CD8-positive, alpha-beta memory T cell (primary cell): ENCODE measurements at places on chromosomes 7 and 10.
A peak's percentile ranks its signal among the peaks of the same experiment; 100 is the strongest.

- no peaks in the 10 kb centered on the region for H3K4me1 ChIP-seq
- no peak overlapping the region for H3K4me3 ChIP-seq
- peak; percentile 35 for DNase-seq
- H3K36me3 ChIP-seq = no peaks in the 10 kb centered on the region
- H3K27ac ChIP-seq = no peak overlapping the region
Observed at GRCh38 chr10:30639946-30640786, 10.6 kb upstream of the LYZL2 start.

- H3K36me3 ChIP-seq = no peaks in the 10 kb centered on the region
Observed at GRCh38 chr7:117769085-117769484, 104.2 kb downstream of the CTTNBP2 start.

- no peaks in the 10 kb centered on the region for H3K27me3 ChIP-seq
- DNase-seq = no peak
- no peak overlapping the region for H3K4me3 ChIP-seq
Observed at GRCh38 chr10:32793033-32793432, 165.0 kb downstream of the ITGB1 start.

DNA sequence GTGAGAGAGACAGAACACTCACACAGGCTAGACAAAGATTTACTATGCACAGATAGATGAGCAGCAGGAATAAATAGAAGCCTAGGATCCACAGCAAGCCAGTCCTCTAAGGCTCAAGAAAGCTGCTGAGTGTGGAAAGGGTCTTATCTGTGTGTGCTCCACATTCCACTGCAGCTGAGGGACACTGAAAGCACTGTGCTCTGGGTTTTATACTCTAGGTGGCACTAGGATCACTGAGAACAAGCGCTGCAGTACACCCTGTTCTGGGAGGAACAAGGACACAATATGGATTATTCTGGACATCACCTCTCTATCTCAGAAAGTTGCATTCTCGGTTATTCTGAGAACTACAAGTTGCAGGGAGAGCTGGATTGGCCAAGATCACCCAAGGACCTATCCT lies 4.9 kb upstream of the KLHL7 start:
- H3K4me3 ChIP-seq = no peak overlapping the region
- H3K27ac ChIP-seq = no peak overlapping the region
- no peaks in the 10 kb centered on the region for H3K36me3 ChIP-seq
- H3K4me1 ChIP-seq = peaks cover 5% of the 10 kb centered on the region
- no peaks in the 10 kb centered on the region for H3K27me3 ChIP-seq

DNA sequence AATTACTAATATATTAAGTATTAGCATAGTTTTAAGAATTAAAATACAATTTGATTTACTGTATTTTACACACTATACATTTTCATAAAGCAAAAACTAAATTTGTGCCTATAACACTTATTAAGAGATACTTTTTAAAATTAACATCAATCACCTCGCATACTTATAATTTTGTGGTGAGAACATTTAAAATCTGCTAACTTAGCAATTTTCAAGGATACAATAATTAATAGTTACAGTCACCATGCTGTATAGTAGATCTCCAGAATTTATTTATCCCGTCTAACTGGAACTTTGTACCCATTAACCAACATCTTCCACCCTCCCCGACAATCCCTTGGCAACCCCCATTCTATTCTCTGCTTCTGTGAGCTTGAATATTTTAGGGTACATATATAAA lies 47.5 kb downstream of the RELN start:
- DNase-seq = no peak
- no peaks in the 10 kb centered on the region for H3K36me3 ChIP-seq
- no peaks in the 10 kb centered on the region for H3K4me1 ChIP-seq
- no peak overlapping the region for H3K27ac ChIP-seq
- H3K27me3 ChIP-seq = no peaks in the 10 kb centered on the region
- no peak overlapping the region for H3K4me3 ChIP-seq

- peaks cover 16% of the 10 kb centered on the region for H3K4me1 ChIP-seq
- peak within 1 kb of the TSS; percentile 83 for H3K27ac ChIP-seq
- H3K4me3 ChIP-seq = peak within 1 kb of the TSS; percentile 74
- H3K36me3 ChIP-seq = no peaks in the 10 kb centered on the region
- DNase-seq = peak; percentile 90
Observed at GRCh38 chr7:156640257-156640948, at the start of gene RNF32. Gene RNF32 (plus strand): TSS chr7:156640774. CDS start chr7:156643878, 3,104 bp downstream.

- no peaks in the 10 kb centered on the region for H3K36me3 ChIP-seq
- no peak overlapping the region for H3K4me3 ChIP-seq
- no peak overlapping the region for H3K27ac ChIP-seq
- no peak for DNase-seq
- H3K27me3 ChIP-seq = no peaks in the 10 kb centered on the region
Observed at GRCh38 chr10:43039624-43040481, 37.0 kb upstream of the RET start.

DNA sequence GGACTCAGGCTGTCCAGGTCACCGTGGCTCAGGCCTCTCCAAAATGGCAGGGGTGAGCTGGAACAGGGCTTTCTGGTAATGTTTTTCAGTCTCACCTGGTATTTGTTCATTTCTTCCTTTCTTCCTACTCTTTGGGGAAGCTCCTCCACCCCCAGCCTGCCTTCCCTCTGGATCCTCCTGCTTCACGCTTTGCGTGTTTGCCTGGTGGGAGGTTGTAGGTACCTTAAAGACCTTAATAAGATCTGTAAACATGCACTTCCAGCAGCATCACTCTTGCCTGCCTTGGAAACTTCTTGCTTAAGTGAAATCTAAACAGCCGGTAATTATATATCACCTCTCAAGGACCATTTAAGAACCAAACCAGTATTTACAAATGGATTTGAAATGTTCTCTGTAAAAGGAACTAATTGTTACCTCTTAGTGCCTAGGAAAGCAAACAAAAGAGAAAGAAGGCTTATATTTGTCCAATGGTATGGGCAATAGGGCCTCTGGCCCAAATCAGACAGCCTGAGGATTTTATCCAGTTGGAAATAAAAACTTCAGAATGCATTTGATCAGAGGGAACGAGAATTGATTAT lies 339.9 kb downstream of the CCSER2 start:
- DNase-seq = no peak
- no peaks in the 10 kb centered on the region for H3K4me1 ChIP-seq
- H3K27ac ChIP-seq = no peak overlapping the region

- H3K27me3 ChIP-seq = no peaks in the 10 kb centered on the region
- no peak overlapping the region for H3K27ac ChIP-seq
- H3K36me3 ChIP-seq = no peaks in the 10 kb centered on the region
- no peak for DNase-seq
Observed at GRCh38 chr7:48427671-48428070, 256.4 kb downstream of the ABCA13 start.

- no peaks in the 10 kb centered on the region for H3K4me1 ChIP-seq
- no peak for DNase-seq
- H3K27ac ChIP-seq = no peak overlapping the region
Observed at GRCh38 chr7:142776206-142776844, 5.6 kb downstream of the PRSS2 start.

DNA sequence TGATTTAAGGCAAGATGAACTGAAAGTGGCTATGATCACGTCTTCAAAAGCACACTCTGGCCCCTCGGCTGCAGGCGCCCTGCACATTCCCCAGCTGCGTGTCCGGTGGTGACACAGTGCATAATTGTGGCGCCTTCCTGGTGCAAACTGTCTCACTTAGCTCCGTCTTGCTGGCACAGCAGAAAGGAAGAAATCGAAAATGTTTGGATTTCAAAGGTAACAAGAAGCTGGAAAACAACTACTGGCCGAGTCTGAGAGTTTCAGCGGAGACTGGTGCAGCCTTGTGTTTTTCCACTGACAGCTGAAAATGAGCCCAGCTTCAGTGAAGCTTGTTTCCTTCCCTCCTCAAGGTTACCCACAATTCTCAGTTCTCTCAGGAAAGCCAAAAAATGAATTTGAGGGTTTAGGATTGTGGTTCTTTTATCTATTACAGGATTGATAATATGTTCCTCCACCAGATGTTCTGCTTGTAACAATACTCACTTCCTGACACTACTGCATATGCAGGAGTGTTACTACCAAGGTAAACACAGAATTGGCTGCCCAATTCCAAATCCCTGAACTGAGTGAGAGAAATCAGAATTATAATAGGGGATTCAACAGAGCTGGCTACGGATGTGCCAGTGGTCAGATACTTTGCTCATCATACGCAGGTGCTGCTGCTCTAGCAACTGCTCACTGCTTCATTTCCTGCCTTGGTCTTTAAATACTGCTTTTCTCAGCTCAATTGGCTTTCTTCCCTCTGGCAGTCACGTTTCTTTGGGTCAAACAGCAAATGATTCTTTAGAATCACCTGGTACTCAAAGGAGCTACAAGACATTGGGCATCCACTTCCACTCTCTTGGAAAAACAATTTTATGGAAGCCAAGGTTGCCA lies 63.7 kb downstream of the TRUB1 start:
- H3K27me3 ChIP-seq = no peaks in the 10 kb centered on the region
- H3K27ac ChIP-seq = no peak overlapping the region
- no peak overlapping the region for H3K4me3 ChIP-seq
- no peaks in the 10 kb centered on the region for H3K36me3 ChIP-seq
- DNase-seq = no peak

DNA sequence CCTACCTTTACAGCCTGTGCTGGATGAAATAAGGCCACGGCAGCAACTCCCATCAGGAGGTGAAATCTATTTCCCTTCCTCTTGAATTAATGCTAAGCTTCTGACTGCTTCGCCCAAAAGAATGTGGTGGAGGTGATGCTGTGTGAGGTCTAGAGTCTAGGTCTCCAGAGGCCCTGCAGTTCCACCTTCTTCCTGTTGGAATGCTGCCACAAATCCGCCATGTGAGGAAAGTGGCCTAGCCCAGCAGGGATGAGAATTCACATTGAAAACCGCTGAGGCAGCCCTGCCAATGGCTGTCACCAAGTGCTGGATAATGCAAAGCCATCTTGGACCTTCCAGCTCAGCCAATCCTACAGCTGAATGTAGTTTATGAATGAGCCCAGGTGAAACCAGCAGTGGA lies 28.0 kb downstream of the RHOBTB1 start:
- H3K36me3 ChIP-seq = no peaks in the 10 kb centered on the region
- H3K27me3 ChIP-seq = no peaks in the 10 kb centered on the region
- no peaks in the 10 kb centered on the region for H3K4me1 ChIP-seq
- H3K4me3 ChIP-seq = no peak overlapping the region
- DNase-seq = no peak
- H3K27ac ChIP-seq = no peak overlapping the region

DNA sequence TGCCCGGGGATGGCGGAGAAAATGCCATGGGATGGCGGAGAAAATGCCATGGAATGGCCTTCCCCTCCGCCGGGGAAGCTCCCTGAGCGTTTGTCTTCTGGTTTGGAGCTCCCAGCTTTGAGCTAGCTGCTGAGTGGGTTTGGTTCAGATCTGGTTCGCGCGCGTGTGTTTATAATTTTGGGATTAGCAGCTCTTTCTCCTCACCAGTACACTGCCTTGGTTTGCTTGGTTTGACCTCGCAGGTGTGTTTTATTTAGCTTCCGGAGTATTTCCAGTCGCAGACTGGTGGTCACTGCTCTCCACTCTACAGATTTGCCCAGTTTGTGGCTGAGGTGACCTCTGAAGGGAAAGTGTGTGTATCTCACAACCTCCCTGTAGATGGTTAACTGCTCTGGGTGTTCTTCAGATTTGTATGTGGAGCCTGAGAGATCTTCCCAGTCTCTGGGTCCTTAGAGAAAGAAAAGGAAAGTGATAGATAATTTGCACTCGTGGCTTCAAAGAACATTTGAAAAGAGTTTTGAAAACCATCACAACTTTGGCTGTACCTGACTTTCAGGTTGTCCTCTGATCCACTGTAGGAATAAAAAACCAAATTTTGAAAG lies 597 bp downstream of the ZNF277 start:
- H3K27ac ChIP-seq = peak overlapping the region; percentile 82
- H3K27me3 ChIP-seq = peaks cover 20% of the 10 kb centered on the region
- peaks cover 19% of the 10 kb centered on the region for H3K4me1 ChIP-seq

DNA sequence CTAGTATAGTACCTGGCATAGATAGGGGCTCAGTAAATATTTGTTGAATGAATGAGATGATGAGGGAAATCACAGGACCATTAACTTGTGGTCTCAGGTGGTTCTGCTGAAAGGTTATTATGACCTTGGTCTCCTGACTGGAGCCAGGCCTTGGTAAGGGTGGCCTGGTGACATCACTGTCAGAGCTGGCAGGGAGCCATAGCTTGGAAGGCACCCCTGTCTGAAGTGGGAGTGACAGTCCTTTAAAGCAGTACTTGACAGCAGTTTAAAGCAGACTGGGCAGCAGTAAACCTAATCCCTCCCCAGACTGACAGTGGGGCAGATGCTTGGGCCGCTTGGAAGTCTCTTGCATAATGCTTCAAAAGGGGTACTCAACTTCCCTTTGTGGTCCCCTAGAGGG lies 13.4 kb downstream of the DPCD start:
- H3K4me1 ChIP-seq = no peaks in the 10 kb centered on the region
- no peak overlapping the region for H3K4me3 ChIP-seq
- no peak for DNase-seq
- no peak overlapping the region for H3K27ac ChIP-seq
- H3K36me3 ChIP-seq = no peaks in the 10 kb centered on the region

DNA sequence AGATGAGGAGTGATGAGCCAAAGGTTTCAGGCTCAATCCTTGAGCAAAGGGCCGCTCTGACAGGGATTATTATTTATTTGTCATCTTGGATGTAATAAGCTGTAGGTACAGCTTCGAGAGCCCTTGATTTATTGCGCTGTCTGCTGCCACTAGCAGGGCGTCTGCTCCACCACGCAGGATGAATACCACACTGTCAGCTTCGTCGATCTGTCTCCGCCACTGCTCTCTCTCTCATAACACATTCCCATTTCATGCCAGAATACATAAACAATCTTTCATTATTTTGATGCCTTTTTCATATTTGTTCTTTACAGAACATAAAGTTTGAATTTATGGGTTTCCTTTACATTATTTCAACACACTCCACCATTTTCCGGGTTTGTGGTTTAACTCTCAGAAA lies 276.6 kb downstream of the LRMDA start:
- H3K36me3 ChIP-seq = no peaks in the 10 kb centered on the region
- H3K4me3 ChIP-seq = no peak overlapping the region
- no peak for DNase-seq
- H3K27ac ChIP-seq = no peak overlapping the region
- H3K27me3 ChIP-seq = no peaks in the 10 kb centered on the region

DNA sequence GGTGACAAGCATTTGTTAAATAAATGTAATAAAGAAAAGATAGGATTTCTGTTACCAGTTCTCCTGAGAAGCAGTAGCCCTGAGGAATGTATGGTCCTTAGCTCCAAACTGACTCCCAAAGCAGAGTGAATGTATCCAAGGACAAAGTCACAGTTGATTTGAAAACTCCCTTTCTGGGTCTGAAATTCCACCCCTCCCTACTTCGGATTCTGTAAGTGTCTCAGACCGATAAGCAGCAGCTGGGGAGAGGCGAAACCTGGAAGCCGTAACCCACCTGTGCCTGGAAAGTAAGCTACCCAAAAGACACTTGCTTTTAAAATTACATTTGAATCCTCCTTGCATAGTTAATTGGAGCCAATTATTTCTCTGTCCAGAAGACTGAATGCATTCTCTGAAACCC lies 122.9 kb upstream of the FRMD4A start:
- no peak overlapping the region for H3K4me3 ChIP-seq
- no peak overlapping the region for H3K27ac ChIP-seq
- H3K27me3 ChIP-seq = no peaks in the 10 kb centered on the region
- H3K4me1 ChIP-seq = no peaks in the 10 kb centered on the region
- H3K36me3 ChIP-seq = no peaks in the 10 kb centered on the region
